Stimulated activated CD4-positive, alpha-beta T cell treated with anti-CD3 and anti-CD28 coated beads, Interleukin-12 subunit alpha, Interleukin-12 subunit beta, amount 100 ng/mL, for 48 hours (primary cell): ENCODE measurements at places on chromosomes 4 and X.

GRCh38 chr4:150001815-150002214, 76.4 kb upstream of the DCLK2 start:
- DNase-seq = no peak

- DNase-seq = no peak
These were observed 175.8 kb downstream of the GC start for GRCh38 chr4:71607780-71608677.

DNA sequence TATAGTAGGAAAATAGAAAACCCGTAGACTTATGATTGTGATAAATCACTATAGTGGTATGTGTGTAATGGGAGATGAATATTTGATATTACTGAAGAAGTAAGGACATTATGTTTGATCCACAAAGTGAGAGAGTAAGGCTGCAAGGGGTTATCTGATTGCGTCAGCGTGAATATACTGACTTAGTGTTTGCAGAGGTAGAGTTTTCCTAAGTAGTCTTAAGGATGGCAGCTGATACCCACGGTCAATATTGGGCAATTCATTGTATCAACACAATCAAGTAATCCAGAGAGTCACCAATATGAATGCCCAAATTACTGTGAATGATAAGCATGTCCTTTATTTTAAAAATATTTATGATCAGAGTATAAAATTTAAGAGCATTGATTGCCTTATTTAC, 83.7 kb downstream of the SPOCK3 start:
- no peak for DNase-seq

GRCh38 chr4:174593701-174594100, 71.4 kb upstream of the HPGD start:
- no peak for DNase-seq

GRCh38 chrX:151984328-151984727, 9.9 kb upstream of the GABRE start:
- DNase-seq = no peak

DNA sequence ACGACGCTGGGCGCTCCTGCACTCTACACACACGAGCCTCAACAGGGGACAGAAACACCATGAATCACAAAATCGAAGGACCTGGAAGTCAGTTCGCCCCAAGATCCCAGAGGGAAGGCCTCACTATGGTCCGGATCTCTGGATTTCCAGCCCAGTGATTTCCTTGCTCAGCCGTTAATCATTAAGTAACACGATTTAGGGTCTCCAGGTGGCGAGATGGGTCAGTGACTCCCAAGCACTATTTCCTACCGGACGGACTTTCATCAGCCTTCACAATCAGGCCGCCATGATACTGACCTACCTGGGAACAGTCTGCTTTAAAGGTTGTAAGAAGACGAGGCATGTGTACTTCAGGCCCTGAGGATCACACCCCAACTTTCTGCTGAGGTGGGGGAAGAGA, 63.7 kb downstream of the FAT1 start:
- no peak for DNase-seq

DNA sequence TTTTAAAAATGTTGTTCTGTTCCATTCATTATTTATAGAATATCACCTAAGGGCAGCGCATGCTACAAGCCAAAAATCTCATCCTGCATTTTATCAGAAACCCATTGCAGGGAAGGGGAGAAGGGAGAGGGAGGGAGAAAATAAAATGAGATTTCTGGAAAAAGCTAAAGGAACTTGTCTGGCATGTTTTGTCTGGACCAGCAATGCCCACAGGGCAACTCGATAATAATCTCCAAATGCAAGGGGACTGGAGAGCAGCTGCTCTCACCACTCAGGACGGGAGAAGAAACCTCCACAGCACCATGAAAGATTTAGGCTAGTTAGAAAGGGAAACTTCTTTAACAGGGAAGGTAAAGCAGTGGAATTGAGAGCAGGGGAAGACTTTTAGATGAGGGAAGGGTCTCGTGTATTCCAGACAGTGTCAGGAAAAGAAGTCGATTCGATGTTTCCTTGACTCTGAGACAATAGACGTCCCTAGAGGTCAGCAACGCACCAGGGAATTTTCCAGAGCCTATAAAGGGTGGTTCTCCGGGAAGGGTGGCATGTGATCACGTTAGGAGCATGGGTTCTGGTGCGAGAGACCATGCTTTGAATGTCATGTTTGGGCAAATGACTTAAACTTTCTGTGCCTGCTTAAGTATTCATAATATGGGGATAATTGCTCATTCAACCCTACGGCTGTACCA, 132.2 kb upstream of the NDP start:
- DNase-seq = no peak
